ENCODE measurements at places on chromosomes 11 and 22. TPM values are rescaled to one million over a fixed set of nuclear protein-coding genes. Genes with fewer than 3 reads are reported as not detected.
A peak's percentile ranks its signal among the peaks of the same experiment; 100 is the strongest.

GRCh38 chr11:17457396-17458173, 19.1 kb downstream of the ABCC8 start:
- no peaks in the 10 kb centered on the region for H3K27me3 ChIP-seq
- H3K36me3 ChIP-seq = no peaks in the 10 kb centered on the region
- no peak overlapping the region for H3K4me3 ChIP-seq

- H3K27ac ChIP-seq = no peak overlapping the region
- no peaks in the 10 kb centered on the region for H3K36me3 ChIP-seq
- DNase-seq = no peak
- no peaks in the 10 kb centered on the region for H3K27me3 ChIP-seq
These were observed 67.3 kb upstream of the CREB3L1 start for GRCh38 chr11:46210133-46210636.

DNA sequence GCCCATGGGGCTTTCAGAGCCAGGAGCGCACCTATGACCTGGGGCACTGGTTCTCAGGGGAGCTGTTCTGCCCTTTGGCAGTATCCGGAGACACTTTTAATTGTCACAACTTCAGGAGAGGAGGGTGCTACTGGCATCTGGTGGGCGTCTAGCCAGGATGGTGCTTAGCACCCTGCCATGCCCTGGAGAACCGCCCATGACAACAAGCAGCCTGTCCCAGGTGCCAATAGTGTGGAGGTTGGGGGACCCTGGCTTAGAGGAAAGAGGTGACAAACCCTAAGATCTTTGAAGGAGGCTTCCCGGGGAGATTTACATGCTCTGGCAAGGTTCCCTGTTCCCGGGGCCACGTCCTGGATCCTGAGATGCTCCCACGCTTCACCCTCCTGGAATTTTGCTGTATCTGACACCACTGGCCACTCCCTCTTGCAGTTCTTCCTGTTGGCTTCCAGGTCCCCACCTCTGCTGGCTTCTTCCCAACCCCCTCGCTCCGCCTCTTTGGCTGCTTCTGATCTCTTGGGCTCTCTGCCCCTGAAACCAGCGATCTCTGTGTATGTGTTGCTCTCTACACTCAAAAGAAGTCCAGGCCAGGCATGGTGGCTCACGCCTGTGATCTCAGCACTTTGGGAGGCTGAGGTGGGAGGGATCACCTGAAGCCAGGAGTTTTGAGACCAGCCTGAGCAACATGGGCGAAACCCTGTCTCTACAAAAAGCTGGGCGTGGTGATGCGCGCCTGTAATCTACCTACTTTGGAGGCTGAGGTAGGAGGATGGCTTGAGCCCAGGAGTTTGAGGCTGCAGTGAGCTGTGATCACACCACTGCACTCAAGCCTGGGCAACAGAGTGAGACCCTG, 31.1 kb downstream of the FADS3 start:
- H3K4me1 ChIP-seq = no peaks in the 10 kb centered on the region
- H3K27ac ChIP-seq = peak overlapping the region; percentile 50
- peak; percentile 82 for DNase-seq
- H3K36me3 ChIP-seq = no peaks in the 10 kb centered on the region
- no peak overlapping the region for H3K4me3 ChIP-seq

DNA sequence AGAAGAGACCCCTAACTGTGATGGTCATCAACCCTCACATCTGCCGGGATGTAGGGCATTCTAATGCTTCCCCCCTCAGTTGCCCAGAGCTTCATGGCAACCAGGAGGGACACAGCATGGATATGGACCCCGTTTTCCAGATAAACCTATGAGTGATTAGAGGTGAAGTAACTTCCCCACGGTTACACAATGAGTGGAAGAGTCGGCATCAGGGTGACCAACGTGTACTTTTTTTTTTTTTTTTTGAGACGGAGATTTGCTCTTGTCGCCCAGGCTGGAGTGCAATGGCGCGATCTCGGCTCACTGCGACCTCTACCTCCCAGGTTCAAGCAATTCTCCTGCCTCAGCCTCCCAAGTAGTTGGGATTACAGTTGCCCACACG, 25.0 kb downstream of the TXN2 start:
- no peaks in the 10 kb centered on the region for H3K27me3 ChIP-seq
- H3K27ac ChIP-seq = peak overlapping the region; percentile 96
- H3K36me3 ChIP-seq = no peaks in the 10 kb centered on the region
- peaks cover 11% of the 10 kb centered on the region for H3K4me1 ChIP-seq
- no peak overlapping the region for H3K4me3 ChIP-seq

DNA sequence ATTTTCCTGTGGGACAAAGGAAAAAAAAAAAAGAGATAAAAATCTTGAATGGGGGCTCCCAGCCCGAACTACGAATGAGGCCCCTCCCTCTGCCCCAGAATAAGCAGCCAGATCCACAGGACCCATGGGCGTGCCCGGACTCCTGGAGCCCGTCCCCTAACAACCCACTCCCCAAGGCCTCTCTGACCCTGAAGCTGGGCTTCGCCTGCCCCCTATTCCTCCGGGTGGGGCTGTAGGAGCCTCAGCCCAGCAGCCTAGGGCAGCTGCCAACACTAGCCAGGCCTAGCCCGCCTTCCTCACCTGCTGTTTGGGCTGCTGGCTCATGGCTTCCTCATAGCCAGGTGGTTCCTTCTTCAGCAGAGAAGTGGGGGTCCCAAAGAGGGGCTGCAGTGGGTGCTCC, 46.6 kb downstream of the SGSM3 start:
- no peaks in the 10 kb centered on the region for H3K27me3 ChIP-seq
- H3K4me1 ChIP-seq = no peaks in the 10 kb centered on the region
- no peak for DNase-seq

DNA sequence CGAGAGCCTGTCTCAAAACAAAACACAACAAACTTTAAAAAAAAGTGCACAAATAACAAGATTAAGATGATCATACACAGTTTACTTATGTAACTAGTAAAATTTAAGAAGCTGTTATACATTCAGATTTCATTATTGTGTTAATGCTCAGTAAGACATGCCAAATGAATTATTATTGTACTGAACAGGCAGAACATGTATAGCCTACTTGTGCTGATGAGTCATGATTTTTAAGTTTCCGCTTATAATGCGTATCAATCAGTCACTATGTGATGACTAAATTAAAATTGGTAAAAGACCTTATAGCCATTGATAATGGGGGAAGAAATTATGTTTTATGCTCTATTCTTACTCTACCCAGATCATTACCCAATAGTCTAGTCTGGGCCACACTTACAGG, 20.5 kb upstream of the EXPH5 start:
- no peak for DNase-seq
- H3K4me1 ChIP-seq = no peaks in the 10 kb centered on the region
- H3K27me3 ChIP-seq = no peaks in the 10 kb centered on the region
- H3K27ac ChIP-seq = no peak overlapping the region

The IFTAP gene
- 4.1 TPM for total RNA-seq

The SERHL2 gene
- 9.1 TPM for total RNA-seq

The FJX1 gene
- 4.9 TPM for total RNA-seq

All from uterus (tissue), 4 donors.